Activated naive CD8-positive, alpha-beta T cell treated with anti-CD3 and anti-CD28 coated beads for 36 hours (primary cell): ENCODE measurements at places on chromosomes 4 and X. TPM values are rescaled to one million over a fixed set of nuclear protein-coding genes. Genes with fewer than 3 reads are reported as not detected.
A peak's percentile ranks its signal among the peaks of the same experiment; 100 is the strongest.

The CYLC1 gene
- total RNA-seq = not detected

The OTOP1 gene
- not detected for total RNA-seq

DNA sequence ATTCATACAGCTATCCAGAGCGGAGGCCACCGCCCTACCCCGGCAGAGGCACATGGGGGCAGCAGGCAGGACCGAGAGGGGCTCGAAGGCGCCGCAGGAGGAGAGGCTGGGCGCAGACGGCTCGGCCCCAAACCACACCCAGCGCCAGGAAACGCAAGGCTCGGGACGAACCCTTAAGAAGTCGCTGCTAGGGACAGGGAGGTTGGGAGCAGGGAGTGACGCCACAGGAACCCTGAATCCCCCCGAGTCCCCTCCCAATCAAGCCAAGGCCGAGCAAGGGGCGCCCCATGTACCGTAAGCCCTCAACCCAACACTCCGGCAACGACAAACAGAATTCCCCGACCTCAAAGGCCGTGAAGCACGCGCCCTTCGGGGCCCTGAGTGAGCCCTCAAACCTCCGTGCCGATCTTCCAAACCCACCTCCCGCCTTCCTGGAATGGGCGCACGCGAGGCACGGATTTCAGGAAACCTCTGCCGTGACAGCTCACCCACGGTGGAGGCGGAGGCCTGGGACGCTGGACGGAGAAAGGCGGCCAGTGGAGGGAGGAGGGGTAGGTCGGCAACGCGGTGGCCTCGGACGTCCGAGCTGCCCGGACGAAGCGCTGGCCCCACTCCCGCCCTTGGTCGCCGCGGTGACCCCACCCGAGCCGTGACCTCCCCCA, 1.8 kb downstream of the ZFYVE28 start:
- peaks cover 61% of the 10 kb centered on the region for H3K27me3 ChIP-seq
- peaks cover 54% of the 10 kb centered on the region for H3K4me1 ChIP-seq
- DNase-seq = peak; percentile 17
- no peak overlapping the region for H3K27ac ChIP-seq
- H3K36me3 ChIP-seq = no peaks in the 10 kb centered on the region

DNA sequence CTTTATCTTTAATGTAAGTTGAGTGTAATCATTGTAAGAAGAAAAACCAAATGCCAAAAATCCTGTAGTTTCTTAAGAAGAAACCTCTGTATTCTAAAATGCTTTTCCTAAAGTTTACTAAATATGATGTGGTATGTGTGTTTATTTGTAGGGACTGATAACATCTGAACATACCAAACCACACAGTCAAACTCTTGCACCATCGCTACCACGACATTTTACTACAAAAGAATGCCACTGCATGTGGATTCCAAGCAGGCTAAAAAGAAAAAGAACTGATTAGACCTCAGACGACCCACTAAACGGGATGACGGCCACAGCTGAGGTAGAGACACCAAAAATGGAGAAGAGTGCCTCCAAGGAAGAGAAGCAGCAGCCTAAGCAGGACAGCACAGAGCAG, 46.1 kb downstream of the LAS1L start:
- DNase-seq = no peak
- no peaks in the 10 kb centered on the region for H3K4me1 ChIP-seq
- no peak overlapping the region for H3K27ac ChIP-seq
- H3K4me3 ChIP-seq = no peak overlapping the region
- H3K27me3 ChIP-seq = no peaks in the 10 kb centered on the region

The MAGEA8 gene
- total RNA-seq = not detected

DNA sequence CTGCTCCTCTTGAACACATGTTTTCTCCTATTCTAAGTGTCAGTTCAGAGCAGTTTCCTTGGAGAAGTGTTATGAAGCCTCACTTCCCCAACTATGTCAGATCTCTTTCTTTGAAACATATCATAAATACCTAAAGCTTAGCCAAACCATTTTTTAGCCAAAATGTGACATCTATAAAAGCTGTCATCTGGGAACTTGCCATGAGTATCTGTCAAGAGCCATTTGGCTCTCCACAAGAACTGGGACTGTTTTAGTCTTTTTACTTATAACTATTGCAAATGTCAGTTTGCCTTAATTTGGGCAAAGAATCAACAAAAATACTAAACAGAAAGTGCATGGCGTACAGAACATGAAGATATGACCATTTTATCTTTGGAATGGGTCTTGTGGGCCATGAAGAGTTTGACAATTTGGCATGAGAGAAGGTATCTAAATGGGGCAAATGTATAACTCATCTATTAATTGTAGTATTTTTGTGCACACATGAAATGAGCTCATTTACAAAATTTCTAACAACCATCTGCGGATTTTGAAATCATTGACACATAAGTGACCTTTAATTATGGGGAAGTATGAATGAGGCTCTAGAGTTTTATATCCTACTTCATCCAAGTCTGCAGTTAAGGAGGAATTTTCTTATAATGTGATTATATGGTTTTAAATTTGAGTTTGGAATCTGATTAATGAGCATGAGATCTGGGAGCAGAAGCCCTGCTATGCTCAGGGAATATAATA, 129.1 kb upstream of the PACRGL start:
- H3K27ac ChIP-seq = no peak overlapping the region
- no peaks in the 10 kb centered on the region for H3K27me3 ChIP-seq
- H3K36me3 ChIP-seq = no peaks in the 10 kb centered on the region
- no peaks in the 10 kb centered on the region for H3K4me1 ChIP-seq
- DNase-seq = no peak

GRCh38 chrX:70445951-70446350, 1.3 kb downstream of the DLG3 start:
- H3K27me3 ChIP-seq = peaks cover 31% of the 10 kb centered on the region
- H3K4me3 ChIP-seq = peak overlapping the region; percentile 7
- no peak overlapping the region for H3K27ac ChIP-seq
- DNase-seq = no peak
- H3K4me1 ChIP-seq = peaks cover 6% of the 10 kb centered on the region

DNA sequence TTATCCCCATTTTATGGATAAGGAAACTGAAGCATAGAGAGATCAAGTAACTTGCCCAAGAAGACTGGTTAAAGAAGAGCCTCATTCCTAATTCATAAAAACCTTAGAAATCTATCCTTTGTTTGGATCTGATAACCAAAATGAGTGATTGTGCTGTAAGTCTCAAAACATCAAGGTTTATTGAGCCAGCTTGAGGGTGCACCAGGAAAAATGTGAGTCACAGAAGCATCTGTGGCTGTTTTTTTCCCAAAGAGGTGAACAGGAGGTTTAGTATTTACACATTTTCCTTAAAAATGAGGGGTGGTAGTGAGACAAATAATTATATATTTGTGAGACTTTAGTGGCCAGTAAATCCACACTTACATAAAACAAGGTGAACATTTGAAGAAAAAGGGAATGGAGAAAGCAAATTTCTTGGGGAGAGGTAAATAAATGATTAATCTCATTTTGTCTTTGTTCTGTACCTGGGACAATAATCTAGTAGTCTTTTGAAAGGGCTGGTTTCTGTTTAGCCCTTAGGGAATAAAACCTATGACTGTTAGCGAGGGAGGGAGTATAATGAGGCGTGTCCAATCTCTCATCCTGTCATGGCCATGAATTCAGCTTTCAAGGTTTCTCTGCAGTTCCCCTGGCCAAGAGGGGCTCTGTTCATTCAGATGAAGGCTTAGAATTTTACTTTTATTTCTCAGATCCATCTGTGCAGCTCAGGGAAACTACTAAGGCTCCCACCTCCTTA, 12.2 kb upstream of the FMR1 start:
- peaks cover 1% of the 10 kb centered on the region for H3K36me3 ChIP-seq
- H3K4me1 ChIP-seq = peaks cover 3% of the 10 kb centered on the region
- peaks cover 3% of the 10 kb centered on the region for H3K27me3 ChIP-seq
- no peak overlapping the region for H3K4me3 ChIP-seq
- DNase-seq = no peak
- H3K27ac ChIP-seq = no peak overlapping the region

GRCh38 chr4:120291541-120291940, 224.9 kb upstream of the MAD2L1 start:
- no peak overlapping the region for H3K27ac ChIP-seq
- H3K27me3 ChIP-seq = no peaks in the 10 kb centered on the region
- DNase-seq = no peak
- no peaks in the 10 kb centered on the region for H3K36me3 ChIP-seq
- H3K4me3 ChIP-seq = no peak overlapping the region

DNA sequence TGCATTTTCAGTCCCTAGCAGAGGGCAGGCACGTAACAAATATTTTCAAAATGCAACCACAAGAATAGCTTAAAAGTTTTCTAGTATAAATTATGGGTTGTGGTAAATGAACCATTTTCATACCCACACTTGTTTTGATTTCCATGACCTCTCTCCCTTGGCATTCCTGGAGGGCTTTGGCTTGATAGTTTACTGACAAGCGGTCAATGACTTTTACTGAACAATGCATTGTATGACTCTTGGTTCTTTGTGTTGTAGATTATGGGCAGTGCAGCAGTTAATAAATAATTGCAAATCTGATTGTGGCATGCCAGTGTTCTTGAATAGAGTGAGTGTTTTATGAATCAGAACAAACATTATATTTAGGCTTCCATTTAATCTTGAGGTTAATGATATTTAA, 285.2 kb upstream of the ARX start:
- no peaks in the 10 kb centered on the region for H3K27me3 ChIP-seq
- no peak for DNase-seq
- no peak overlapping the region for H3K4me3 ChIP-seq
- no peak overlapping the region for H3K27ac ChIP-seq
- no peaks in the 10 kb centered on the region for H3K36me3 ChIP-seq

The BEX5 gene
- 3.7 TPM for total RNA-seq

DNA sequence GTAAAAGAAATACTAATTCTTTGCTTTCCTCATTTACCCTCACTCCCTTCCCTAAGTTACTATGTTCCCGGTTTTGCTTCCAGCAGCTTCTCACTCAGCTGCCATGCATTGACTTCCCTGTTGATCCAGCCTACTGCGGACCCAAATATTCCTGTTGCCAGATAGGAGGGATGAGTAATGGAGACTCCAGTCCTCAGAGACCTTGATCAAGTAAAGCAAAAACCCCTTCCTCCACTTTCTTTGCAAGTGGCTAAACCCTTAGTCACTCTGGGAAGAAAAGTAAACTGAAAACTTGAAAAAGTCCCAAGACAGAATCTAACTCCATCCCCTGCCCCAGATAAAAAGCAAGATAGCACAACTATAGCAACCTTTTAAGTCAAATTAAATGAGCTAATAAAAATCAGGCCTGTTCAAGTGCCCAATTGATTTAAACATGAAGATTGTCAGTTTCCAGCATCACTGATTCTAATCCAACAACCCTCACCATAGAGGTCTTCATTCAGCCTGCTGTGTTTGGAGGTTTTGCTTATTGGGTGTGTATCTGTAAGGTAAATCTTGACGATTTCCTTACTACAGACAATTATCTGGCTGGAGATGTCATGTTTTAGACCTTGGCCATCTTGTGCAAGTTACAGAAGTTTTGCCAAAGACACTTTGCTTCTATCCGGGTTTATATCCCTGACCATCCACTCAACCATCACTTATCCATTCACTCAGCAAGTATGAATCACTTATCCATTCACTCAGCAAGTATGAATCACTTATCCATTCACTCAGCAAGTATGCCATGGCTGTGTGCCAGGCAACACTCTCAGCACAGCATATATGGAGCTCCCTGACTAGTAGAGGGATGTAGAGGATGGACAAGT, 17.6 kb downstream of the FGFBP1 start:
- no peaks in the 10 kb centered on the region for H3K36me3 ChIP-seq
- no peak overlapping the region for H3K4me3 ChIP-seq
- H3K4me1 ChIP-seq = no peaks in the 10 kb centered on the region

The RAB40A gene
- total RNA-seq = 0.14 TPM

- no peak overlapping the region for H3K27ac ChIP-seq
- no peak for DNase-seq
- peaks cover 43% of the 10 kb centered on the region for H3K27me3 ChIP-seq
- peaks cover 2% of the 10 kb centered on the region for H3K36me3 ChIP-seq
These were observed 23.7 kb downstream of the DOK7 start for GRCh38 chr4:3486541-3487540.

The KIF4A gene
- total RNA-seq = 22.4 TPM

The NXF3 gene
- not detected for total RNA-seq

GRCh38 chr4:147509386-147509785, 28.5 kb downstream of the EDNRA start:
- H3K4me3 ChIP-seq = no peak overlapping the region
- H3K36me3 ChIP-seq = no peaks in the 10 kb centered on the region
- H3K27me3 ChIP-seq = peaks cover under 1% of the 10 kb centered on the region

- H3K4me1 ChIP-seq = no peaks in the 10 kb centered on the region
- no peak overlapping the region for H3K27ac ChIP-seq
- H3K4me3 ChIP-seq = no peak overlapping the region
- H3K27me3 ChIP-seq = no peaks in the 10 kb centered on the region
- no peaks in the 10 kb centered on the region for H3K36me3 ChIP-seq
These were observed 58.4 kb upstream of the SLIT2 start for GRCh38 chr4:20193141-20193936.

GRCh38 chr4:88391703-88392102, 13.1 kb downstream of the HERC6 start:
- no peak overlapping the region for H3K4me3 ChIP-seq
- no peak overlapping the region for H3K27ac ChIP-seq
- no peaks in the 10 kb centered on the region for H3K27me3 ChIP-seq
- no peak for DNase-seq

- peaks cover 15% of the 10 kb centered on the region for H3K4me1 ChIP-seq
- H3K27ac ChIP-seq = no peak overlapping the region
- no peak overlapping the region for H3K4me3 ChIP-seq
- H3K27me3 ChIP-seq = no peaks in the 10 kb centered on the region
- no peak for DNase-seq
These were observed 77.5 kb downstream of the TMEM156 start for GRCh38 chr4:38954727-38955126.

The PHOX2B gene
- total RNA-seq = not detected

- H3K36me3 ChIP-seq = no peaks in the 10 kb centered on the region
- H3K4me1 ChIP-seq = no peaks in the 10 kb centered on the region
- H3K27ac ChIP-seq = no peak overlapping the region
- no peak overlapping the region for H3K4me3 ChIP-seq
- no peaks in the 10 kb centered on the region for H3K27me3 ChIP-seq
These were observed 117.2 kb downstream of the PRSS12 start for GRCh38 chr4:118235566-118236120.

- peak overlapping the region; percentile 4 for H3K4me3 ChIP-seq
- H3K27ac ChIP-seq = peak overlapping the region; percentile 20
- peaks cover 20% of the 10 kb centered on the region for H3K36me3 ChIP-seq
- no peak for DNase-seq
- peaks cover 18% of the 10 kb centered on the region for H3K4me1 ChIP-seq
These were observed 4.8 kb downstream of the THOC2 start for GRCh38 chrX:123728016-123728415.

DNA sequence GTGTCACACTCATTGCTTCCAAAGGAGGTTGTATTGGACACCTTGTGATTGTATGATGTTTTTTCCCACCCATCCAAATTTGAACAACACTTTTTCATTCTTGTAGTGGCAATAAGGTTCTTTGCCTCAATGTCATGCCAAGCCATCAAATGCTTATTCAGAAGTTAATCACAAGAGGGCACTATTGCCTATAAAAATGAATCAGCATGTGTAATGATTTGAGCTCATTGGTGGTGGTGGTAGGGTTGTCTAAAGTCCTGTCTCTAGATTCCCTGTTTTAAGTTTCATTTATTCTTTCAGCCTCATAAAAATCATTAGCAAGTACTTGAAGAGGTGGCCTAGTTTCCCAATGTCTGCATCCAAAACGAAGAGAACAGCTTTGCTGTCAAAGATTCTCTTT, 37.0 kb downstream of the IRS4 start:
- no peaks in the 10 kb centered on the region for H3K36me3 ChIP-seq
- no peak overlapping the region for H3K27ac ChIP-seq
- H3K4me1 ChIP-seq = no peaks in the 10 kb centered on the region
- DNase-seq = no peak
